Cardiac septum (tissue), 1 donor: ENCODE measurements at places on chromosomes 12 and 14. TPM values are rescaled to one million over a fixed set of nuclear protein-coding genes. Genes with fewer than 3 reads are reported as not detected.

The MYO1A gene
- total RNA-seq, result 0.11 TPM

The GLT8D2 gene
- total RNA-seq, result 5.5 TPM

The OVCH1 gene
- total RNA-seq, result not detected

The CELA1 gene
- total RNA-seq, result not detected

The NAV3 gene
- 2.9 TPM for total RNA-seq

The SLC39A2 gene
- total RNA-seq, result not detected

The CD4 gene
- total RNA-seq, result 3.8 TPM

The CTDSP2 gene
- total RNA-seq, result 89.2 TPM
